Lung (tissue), 17 donors: ENCODE measurements at places on chromosomes 16 and 17. TPM values are rescaled to one million over a fixed set of nuclear protein-coding genes. Genes with fewer than 3 reads are reported as not detected.
A peak's percentile ranks its signal among the peaks of the same experiment; 100 is the strongest.

DNA sequence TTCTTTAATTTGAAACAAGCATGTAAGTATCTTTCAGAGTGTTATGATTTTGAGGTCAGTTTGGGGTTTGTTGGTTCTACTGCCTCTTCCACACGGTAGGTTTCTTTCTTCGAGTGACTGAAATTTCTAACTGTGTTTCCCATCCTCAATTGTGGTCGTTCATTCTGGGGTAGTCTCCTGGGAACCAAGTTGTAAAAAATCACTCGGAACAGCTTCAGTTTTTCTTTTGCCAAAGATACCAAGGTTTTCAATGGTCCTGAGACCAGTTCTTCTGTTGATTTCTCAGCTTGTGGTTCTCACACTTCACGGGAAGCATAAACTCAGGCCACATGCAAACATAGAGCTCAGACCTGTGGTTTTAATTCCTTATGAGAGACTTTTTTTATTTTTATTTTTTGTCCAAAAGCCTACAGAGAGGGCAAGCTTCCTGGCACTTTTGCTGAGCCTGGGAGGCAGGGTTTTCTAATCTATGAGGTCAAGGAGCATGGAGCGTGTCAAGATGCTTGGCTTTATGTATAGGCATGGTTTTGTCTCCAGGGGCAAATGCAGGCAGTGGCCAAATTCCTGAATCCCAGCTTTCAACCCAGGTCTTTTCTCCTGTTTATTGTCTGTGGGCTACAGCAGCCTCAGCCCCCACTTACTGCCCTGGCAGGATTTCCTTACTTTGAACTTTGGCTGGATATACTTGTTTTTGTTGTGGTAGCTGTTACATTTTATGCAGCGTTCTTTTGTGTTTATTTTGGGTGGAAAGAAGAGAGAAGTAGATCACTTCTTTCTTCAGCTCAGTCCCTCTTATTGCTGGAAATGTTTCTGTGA is 32.9 kb downstream of the HS3ST3A1 start:
- no peak for DNase-seq

- no peak for DNase-seq
Measured at GRCh38 chr17:33983824-33984574, 271.1 kb upstream of the CCL2 start.

DNA sequence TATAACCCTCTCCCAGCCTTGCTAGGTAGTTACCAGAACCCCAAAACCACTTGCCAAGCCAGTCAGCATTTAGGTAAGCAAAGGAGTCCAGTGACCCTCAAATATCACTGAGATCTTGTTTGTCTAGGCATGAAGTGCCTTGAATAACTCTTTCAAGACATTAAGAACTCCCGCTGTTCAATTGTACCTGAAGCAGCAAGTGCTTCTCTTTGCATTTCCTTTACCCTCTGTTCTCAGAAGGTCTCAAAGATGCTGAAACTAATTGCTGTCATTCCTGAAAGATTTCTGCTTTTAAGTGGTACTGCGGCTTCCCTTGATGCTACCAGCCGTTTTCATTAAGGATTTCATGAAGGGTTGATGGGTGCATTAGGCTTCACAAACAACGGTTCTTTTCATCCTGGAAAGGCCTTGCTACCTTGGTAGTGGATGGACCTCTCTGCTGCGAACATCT is 142.7 kb downstream of the PITPNC1 start:
- DNase-seq = no peak

GRCh38 chr17:66579556-66579955 is 255.4 kb upstream of the CACNG5 start:
- DNase-seq = no peak

GRCh38 chr17:47120521-47121095 is 68.5 kb downstream of the CDC27 start:
- no peak for DNase-seq

DNA sequence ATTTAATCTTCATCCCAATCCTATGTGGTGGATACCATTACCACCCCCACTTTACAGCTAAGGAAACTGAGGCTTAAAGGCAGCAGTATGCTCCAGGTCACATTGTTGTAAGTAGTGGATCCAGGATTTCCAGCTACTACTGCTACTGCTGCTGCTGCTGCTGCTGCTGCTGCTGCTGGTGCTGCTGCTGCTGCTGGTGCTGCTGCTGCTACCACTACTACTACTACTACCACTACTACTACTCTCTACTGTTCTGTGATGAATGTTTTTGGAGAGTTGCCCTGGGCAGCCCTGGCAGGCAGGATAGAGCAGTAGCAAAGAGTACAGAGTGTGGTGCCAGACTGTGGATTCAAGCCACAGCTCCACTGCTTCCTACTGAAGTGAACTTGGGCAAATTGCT is 49.3 kb upstream of the SLC12A3 start:
- DNase-seq = no peak

CTRB1 gene
- 6.5 TPM for total RNA-seq

GRCh38 chr17:37422971-37423625 is 16.4 kb downstream of the TADA2A start:
- DNase-seq = no peak

DNA sequence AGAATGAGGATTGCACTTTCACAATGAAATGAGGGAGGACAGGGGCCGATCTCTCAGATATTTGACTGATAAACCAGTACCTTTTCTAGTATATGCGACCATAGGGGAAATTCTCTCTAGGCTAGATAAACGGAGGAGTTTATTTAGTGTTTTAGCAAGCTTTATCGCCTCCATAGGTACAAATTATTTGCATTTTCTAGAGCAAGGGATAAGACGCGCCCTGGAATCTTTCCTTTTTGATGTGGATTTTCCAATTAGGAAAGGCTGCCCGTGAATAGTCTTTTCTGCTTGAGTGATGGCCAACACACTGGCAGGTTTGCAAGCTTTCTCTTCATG is 351 bp upstream of the GDPD1 start:
- DNase-seq = peak; percentile 4

ZMYND15 gene
- total RNA-seq = 2.3 TPM

ZNF319 gene
- 15.3 TPM for total RNA-seq

GRCh38 chr16:31117384-31118222 is at the start of gene KAT8:
KAT8 (plus strand) TSS chr16:31117664; CDS start chr16:31117682, 18 bp downstream.
- peak; percentile 99 for DNase-seq

DNA sequence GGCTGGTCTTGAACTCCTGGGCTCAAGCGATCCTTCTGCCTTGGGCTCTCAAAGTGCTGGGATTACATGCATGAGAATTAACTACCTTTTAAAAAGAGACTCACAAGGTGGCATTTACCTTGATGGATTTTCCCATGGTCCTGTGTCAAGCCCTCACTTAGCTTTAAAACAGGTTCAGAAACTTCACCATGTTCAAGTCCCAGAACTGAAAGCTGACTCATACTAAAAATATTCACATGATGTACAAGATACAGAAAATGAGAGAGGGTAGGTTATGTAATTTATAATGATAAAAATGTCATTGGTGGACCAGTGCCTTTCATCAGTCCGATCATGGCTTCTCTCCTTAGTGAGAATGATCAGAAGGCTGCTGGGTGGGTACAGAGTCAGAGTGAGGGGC is 4.3 kb upstream of the AKAP1 start:
- no peak for DNase-seq

- DNase-seq = no peak
Measured at GRCh38 chr17:44132275-44132821, 8.9 kb upstream of the HDAC5 start.

GRCh38 chr17:48776602-48777001 is 40.4 kb downstream of the TTLL6 start:
- DNase-seq = no peak

- peak; percentile 60 for DNase-seq
Measured at GRCh38 chr17:28896884-28897768, at the start of gene FLOT2. FLOT2 (minus strand) TSS chr17:28897733; CDS start chr17:28897574, 159 bp downstream.

DNA sequence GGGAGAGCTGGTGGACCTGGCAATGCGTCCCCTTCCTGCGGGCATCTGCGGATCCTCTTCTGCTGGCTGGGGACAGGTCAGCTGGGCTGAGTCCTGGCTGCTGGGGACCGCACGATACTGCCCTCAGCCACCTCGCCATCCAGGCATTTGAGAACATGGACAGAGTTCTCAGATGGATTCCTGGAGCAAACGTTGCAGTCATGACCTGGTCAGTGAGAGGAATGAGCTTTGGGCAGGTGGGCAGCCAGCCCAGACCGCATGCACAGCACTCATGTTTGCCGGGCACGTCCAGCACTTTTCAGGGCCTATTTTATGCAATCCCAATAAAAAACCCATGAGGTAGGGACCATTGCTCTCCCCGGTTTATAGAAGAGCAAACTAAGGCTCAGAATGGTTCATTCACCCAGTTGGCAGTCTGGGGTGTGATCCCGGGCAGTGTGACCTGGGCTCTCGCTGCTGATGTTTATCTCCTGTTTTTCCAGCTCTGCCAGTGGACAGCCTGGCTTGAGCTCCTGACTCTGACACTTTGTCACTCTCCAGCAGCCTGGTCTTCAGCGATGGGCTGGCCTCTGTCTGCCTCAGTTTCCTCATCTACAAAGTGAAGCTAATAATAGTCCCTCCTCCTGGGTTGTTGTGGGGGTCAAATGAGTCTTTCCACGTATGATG is 294.7 kb downstream of the IRF8 start:
- DNase-seq = no peak

DNA sequence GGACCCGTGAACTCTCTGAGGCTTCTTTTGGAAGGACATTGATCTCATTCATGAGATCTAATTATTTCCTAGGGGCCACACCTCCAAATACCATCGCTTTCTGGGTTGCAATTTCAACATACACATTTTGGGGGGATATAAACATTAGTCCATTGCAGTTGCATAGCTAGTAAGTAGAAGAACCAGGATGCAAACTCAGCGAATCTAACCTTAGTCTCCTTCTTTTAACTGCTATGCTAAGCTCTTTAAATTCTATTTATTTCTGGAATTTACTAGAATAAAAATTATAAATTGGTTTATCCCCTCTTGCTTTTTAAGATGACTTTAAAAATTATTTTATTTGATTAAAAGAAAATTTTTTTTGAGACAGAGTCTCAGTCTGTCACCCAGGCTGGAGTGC is 232.5 kb upstream of the EEF2KMT start:
- no peak for DNase-seq

DNA sequence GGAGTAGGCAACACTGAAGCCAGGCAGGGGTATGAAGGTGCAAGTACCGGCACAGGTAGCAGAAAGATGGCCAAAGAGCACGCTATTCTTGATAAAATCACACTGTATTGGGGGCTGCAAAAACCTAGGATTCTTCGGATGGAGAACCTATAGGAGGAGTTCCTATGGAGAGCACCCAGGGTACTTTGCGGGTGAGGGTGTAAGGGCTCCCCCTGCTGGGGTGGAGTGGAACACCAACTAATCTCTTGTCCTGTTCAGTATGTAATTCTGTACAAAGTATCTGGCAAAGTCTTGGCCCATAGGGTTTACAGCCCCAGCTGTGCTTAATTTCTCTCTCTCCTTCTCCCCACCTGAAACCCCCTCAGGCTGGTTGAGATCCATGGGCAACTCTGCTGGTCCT is 393.1 kb upstream of the ASIC2 start:
- DNase-seq = no peak

DNA sequence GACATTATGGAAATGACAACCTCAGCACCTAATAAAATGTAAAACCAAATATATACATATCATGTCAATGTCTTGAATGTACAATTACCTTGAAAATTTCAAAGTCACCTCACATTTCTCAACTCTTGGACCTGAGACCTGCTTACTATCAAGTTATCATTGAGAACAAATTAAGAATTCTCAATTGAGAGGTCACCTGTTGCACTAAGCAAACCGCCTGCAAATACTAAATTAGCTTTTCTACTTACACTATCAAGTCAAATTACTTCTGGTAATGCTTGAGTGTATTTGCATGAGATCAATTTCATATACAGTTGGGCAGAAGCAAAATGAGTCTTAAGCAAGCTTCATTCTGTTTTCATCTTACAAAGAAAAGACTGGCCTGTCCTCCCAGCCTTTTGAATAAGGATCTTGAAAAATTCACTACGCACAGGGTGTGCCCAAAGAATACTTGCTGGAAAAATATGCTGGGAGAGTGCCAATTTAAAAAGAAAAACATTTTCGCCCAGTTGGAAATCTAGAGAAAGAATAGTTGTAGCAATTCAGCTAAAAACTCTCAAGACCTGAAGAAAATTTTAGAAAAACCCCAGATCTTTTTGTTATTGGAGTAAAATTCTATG is 35.7 kb downstream of the KANSL1 start:
- peak; percentile 45 for DNase-seq

- no peak for DNase-seq
Measured at GRCh38 chr16:15942931-15943690, 6.3 kb upstream of the ABCC1 start.

AOC2 gene
- 2.4 TPM for total RNA-seq

DNA sequence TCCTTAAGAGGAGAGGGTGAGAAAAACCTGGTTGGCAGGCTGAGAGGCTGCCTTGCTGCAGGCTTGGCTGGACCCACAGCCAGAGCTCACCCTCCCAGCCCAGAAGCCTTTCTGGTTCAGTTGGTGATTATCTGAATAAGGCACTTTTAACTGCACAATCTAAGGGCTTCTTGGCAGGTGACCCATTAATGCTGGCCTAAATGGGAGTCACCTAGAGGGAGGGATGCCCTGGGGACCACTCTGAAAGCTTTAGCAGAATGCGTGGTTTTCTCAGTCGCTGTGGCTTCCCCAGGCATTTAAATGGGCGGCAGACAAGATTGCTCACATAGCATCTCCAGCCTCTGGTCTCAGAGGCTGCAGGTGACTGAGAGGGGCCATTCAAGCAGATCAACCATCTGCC is 33.2 kb upstream of the SHISA9 start:
- DNase-seq = no peak

GRCh38 chr16:62036101-62036801 is at the start of gene CDH8:
CDH8 (minus strand) TSS chr16:62036438; CDS start chr16:62021403, 15,035 bp downstream.
- DNase-seq = peak; percentile 38

- no peak for DNase-seq
Measured at GRCh38 chr17:65103896-65104295, 33.3 kb upstream of the RGS9 start.

- DNase-seq = no peak
Measured at GRCh38 chr16:12763517-12763916, 40.2 kb downstream of the CPPED1 start.

DNA sequence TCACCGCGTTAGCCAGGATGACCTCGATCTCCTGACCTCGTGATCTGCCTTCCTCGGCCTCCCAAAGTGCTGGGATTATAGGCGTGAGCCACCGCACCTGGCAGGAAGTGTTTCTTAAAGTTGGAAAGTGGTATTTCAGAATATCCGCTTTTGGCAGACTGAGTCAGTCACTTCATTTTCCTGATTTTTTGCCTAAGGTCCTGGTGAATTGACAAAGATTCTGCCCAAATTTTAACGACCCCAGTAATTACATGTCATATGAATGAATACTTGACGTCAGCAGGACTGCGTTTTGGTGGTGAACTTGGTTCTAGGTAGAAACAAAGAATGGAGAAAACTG is 4.5 kb upstream of the BRCA1 start:
- DNase-seq = peak; percentile 18

OTOP2 gene
- total RNA-seq = not detected

GRCh38 chr16:10039220-10040096 is 142.8 kb downstream of the GRIN2A start:
- peak; percentile 16 for DNase-seq

METTL26 gene
- 89.8 TPM for total RNA-seq

C17orf78 gene
- not detected for total RNA-seq

GSG1L gene
- 0.21 TPM for total RNA-seq

- no peak for DNase-seq
Measured at GRCh38 chr17:34999456-34999855, 19.1 kb downstream of the LIG3 start.

GRCh38 chr16:55835581-55835980 is 2.7 kb upstream of the CES1 start:
- DNase-seq = peak; percentile 91

RHBDL3 gene
- total RNA-seq = 0.34 TPM
